ENCODE measurements at places on chromosomes 13 and 19.

DNA sequence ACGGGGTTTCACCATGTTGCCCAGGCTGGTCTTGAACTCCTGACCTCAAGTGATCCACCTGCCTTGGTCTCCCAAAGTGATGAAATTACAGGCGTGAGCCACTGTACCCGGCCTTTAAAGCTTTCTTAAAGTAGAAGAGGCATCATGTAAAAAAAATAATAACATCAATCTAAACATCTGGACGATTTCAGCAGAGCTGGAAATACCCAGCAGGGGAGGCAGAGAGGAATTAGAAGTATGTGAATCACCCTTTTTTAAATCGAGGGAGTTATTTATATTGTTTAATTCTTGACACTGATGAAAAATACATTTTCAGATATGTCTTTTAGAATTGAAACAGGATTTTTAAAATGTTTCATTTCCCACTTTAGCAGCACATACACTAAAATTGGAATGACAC is 37.4 kb upstream of the MTIF3 start:
- DNase-seq = no peak

GRCh38 chr13:106566641-106567473 is 1.1 kb downstream of the ARGLU1 start:
- peak; percentile 75 for DNase-seq

GRCh38 chr13:106596275-106596937 is 28.5 kb upstream of the ARGLU1 start:
- no peak for DNase-seq

- no peak for DNase-seq
Observed at GRCh38 chr13:108961542-108962125, 332.2 kb downstream of the MYO16 start.

GRCh38 chr19:42122691-42123607 is 9.3 kb downstream of the POU2F2 start:
- DNase-seq = peak; percentile 83

GRCh38 chr13:46520166-46520565 is 32.8 kb upstream of the LRCH1 start:
- DNase-seq = no peak

- DNase-seq = no peak
Observed at GRCh38 chr13:114071991-114072390, 60.4 kb downstream of the RASA3 start.

DNA sequence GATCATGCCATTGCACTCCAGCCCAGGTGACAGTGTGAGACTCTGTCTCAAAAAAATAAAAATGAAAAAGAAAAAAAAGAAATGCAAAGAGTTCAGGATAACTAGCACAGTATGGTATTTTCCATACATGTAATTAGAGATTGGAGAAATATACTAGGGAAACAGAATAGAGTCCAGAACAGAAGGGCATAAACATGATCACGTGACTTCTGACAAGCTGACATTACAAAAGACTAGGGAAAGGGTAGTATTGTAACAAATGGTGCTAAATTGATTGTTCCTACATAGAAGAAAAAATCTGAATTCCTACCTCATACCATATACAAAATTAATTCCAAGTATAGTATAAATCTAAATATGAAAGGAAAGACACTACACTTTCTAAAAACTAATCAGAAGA is 1.3 kb upstream of the NLRP5 start:
- DNase-seq = no peak

- no peak for DNase-seq
Observed at GRCh38 chr13:97256343-97256783, 34.2 kb downstream of the MBNL2 start.

- DNase-seq = no peak
Observed at GRCh38 chr19:11483366-11484111, 2.7 kb upstream of the ELAVL3 start.

DNA sequence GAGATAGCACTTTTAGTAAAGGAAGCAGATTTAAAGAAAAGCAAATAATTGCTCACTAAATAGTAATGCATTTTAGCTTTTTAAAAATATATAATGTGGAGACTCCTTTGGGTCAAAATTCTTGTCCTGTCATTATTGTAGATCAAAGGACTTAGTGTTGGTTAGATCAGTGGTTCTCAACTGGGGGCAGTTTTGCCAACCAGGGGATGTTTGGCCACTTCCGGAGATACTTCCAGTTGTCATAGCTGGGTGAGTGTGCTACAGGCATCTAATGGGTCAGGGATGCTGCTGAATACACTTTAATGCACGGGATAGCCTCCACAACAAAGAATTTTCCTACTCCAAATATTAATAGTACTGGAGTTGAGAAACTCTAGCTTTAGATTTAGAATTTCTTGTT is 126.8 kb downstream of the LMO7 start:
- DNase-seq = no peak

DNA sequence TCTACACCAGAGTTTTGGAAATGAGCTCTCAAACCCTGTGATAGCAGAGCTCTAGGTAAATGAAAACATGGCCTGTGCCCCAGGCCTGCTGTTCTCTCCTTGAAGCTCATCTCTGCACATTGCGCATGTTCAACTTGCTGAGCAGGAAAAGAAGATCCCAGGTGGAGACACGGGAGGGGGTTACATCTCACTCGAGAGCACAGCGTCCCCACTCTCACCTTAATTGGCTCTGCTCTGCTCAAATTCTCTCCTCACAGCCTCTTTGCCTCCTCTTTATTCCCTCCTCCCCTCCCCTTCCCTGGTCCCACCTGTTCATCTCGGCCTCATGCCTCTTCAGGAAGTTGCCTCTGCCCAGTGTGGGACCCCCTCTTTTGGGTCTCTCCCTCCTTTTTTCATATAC is 44.7 kb downstream of the RGCC start:
- no peak for DNase-seq

DNA sequence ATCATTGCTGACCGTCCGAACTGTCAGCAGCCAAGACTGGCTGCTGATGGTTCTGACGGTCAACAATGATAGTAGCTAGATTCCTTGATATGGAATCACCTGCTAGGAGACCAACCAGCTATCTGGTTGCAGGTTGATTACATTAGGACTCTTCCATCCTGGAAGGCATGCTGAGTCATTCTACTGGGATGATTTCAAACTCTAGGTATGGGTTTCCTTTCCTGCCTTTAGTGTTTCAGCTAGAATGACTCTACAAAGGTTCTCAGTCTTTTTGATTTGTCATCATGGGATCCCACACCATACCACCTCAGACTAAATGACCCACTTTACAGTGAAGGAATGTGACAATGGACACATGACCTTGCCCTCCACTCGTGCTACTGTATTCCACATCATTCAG is 138.1 kb upstream of the KL start:
- no peak for DNase-seq

- no peak for DNase-seq
Observed at GRCh38 chr13:21426238-21426637, 32.9 kb downstream of the ZDHHC20 start.

DNA sequence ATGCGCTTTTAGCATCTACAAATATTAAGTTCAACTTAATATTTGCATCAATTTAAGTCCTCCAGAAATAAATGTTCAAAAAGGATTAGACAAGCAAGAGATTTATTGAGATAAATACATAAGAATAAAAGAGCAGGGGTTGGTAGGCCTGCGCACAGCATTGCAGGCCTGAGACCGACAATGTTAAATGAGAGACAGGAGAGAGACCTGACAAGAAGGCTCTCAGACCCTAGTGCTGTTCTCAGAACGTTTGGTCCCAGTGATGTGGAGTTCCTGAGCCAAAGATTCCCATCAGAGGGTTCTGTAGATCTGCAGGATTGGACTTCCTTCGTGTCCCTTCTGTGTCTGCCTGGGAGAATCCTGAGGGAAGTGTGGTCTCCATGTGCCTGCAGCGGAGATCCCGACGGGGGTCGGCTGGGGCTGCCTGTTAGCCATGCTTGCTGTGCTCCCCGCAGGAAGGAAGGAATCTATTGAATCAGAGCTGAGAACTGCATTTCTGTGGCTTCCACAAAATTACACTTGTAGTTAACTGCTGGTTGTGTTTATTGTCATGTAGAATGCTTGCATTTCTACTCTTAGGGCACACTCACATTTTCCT is 369.9 kb upstream of the SLC10A2 start:
- DNase-seq = no peak

- DNase-seq = no peak
Observed at GRCh38 chr13:99935772-99936171, 35.8 kb downstream of the ZIC5 start.

DNA sequence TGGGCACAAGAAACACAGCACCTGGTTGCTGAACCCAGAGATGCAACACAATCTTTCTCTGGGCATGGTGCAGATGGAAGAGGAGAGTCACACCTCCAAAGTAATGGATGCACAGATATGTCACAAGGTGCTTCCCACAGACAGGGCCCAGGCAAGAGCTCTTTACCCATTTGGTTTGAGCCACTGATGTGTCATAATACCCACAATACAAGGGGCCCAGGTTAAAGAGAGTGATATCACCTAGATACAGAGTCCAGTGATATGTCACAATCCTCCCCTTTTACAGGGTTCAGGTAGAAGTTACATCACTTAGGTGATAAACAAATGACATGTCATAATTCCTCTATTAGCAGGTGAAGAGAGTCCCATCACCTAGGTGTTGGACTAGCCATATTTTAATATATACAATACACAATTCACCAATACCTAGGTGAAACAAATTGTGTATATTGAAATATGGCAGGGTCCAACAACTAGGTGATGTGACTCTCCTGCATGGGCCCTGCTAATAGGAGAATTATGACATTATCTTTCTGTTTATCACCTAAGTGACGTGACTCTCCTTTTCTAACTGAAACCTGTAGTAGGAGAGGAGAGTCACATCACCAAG is 5.6 kb upstream of the ZNF43 start:
- no peak for DNase-seq

GRCh38 chr13:99421271-99421670 is 80.0 kb upstream of the TM9SF2 start:
- peak; percentile 53 for DNase-seq

DNA sequence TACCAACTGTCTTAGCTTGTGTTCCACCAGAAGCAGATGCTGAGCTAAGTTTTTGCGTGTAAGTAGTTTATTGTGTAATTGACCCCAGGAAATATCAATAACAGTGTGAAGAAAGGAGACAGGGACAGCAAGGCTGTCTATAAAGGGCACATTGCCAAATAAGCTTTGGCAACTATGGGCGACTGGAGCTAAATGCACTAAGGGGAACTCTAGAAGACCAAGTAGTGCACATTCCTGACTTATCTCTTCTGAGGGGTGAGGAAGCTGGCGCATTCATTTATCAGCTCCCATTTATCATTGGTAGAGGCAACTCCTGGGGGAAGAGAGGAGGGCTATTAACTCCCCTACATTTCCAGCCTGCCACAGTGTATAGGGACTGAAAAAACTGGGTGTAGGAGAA is 135.0 kb downstream of the DLEU7 start:
- DNase-seq = no peak

GRCh38 chr13:109156181-109156935 is 526.9 kb downstream of the MYO16 start:
- DNase-seq = no peak
